ENCODE measurements at places on chromosomes 3 and 15. TPM values are rescaled to one million over a fixed set of nuclear protein-coding genes. Genes with fewer than 3 reads are reported as not detected.

Gene CLDN1
- total RNA-seq, result not detected

DNA sequence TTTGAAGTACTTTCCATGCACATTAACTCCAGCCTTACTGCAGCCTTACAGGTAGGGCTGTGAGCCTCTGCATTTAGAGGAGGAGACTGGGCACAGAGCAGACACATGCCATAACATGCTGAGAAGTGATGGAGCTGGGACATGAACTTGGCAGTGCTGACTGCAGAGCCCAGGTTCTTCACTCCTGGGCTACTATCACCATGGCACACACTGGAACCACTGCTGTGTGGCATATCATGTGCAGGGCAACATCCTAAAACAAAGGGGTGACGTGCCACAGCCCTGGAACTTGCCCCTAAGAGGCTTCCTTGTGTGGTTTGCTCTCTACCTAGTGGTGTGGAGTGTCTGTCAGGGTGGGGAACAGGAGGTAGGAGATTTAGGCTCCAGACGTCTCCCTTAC lies 25.4 kb downstream of the EHD4 start:
- H3K27ac ChIP-seq, result no peak overlapping the region
- DNase-seq, result no peak
- peaks cover 13% of the 10 kb centered on the region for H3K4me1 ChIP-seq
- H3K27me3 ChIP-seq, result no peaks in the 10 kb centered on the region

Gene ARNT2
- not detected for total RNA-seq

DNA sequence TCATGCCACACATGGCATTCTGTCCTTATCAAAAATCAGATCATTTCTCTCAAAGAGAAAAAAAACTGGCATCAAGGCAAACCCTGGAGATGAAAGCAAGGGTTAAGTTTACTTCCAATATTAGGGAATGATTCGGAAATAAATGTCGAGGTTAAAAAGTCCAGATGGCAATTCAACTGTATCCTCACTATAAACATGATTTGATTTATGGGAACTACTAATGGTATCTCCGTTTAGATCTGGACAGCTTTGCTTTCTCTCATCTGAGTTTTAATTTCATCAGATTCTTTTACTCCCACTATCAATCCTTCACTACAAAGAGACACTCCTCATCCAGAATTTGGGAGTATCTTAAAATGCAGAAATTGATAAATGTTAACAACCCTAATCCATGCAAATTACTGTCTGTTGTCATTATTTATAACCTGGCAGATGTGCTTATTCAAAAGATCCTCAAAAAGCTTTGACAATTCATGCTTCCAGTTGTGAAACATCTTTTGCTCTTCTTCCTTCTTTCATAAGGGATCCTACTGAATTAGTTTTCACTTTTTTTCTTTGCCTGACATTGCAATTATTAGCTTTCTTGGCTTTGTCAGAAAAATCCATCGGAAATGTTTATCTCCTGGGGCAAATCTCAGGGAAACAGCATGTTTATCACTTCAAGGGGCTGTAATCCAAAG lies 903.2 kb downstream of the MCTP2 start:
- H3K4me1 ChIP-seq, result no peaks in the 10 kb centered on the region
- H3K27me3 ChIP-seq, result no peaks in the 10 kb centered on the region
- no peak for DNase-seq
- H3K4me3 ChIP-seq, result no peak overlapping the region
- H3K36me3 ChIP-seq, result no peaks in the 10 kb centered on the region

Gene LDHAL6B
- total RNA-seq, result not detected

- H3K36me3 ChIP-seq, result no peaks in the 10 kb centered on the region
- DNase-seq, result no peak
- H3K27me3 ChIP-seq, result peaks cover 82% of the 10 kb centered on the region
- H3K4me3 ChIP-seq, result peak within 1 kb of the TSS; percentile 49
- peaks cover 7% of the 10 kb centered on the region for H3K4me1 ChIP-seq
Measured at GRCh38 chr15:65377976-65378366, at the start of gene IGDCC3. TSS of gene IGDCC3 (minus strand) at chr15:65378002. CDS start at chr15:65377788, 214 bp downstream.

DNA sequence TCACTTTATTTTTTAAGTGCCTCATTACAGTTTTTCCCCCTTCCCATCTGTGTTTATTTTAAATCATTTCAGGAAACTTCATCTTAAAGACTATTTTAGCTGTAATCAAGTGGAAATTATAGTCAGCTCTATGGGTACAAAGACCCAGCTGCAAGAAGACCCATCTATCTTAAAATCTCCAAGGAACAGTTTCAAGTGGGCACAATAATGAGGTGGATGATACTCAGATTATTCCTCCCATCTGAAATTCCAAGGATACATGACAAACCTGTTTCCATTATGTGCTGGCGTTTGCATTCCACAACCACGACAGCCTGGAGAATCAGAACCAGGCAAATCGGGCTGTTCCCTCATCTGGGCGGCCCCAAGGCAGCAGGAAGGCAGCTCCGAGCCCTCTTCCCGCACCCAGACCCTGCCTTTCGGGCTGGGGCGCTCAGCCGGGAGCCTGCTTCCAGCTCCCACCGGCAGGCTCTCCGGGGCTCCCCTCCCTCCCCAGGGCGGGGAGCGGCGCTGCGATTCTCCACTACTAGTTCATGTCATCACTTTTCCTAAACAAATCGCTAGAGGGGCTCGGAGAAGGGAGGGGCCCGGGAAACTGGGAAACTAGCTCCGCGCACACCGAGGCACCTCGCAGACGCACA lies at the start of gene MGLL:
TSS of gene MGLL (minus strand) at position 475 of the 641 bp plus-strand sequence. CDS start at position 278, 197 bp downstream.
- peaks cover 39% of the 10 kb centered on the region for H3K4me1 ChIP-seq
- peak within 1 kb of the TSS; percentile 79 for H3K27ac ChIP-seq
- no peak for DNase-seq
- peak within 1 kb of the TSS; percentile 84 for H3K4me3 ChIP-seq
- H3K36me3 ChIP-seq, result no peaks in the 10 kb centered on the region

GRCh38 chr15:88401996-88402656 lies 65.1 kb downstream of the MRPL46 start:
- H3K36me3 ChIP-seq, result no peaks in the 10 kb centered on the region
- no peak for DNase-seq
- H3K4me1 ChIP-seq, result no peaks in the 10 kb centered on the region
- no peak overlapping the region for H3K27ac ChIP-seq
- no peak overlapping the region for H3K4me3 ChIP-seq

- no peak overlapping the region for H3K4me3 ChIP-seq
- DNase-seq, result no peak
- no peaks in the 10 kb centered on the region for H3K36me3 ChIP-seq
- no peak overlapping the region for H3K27ac ChIP-seq
Measured at GRCh38 chr3:23712656-23713559, 92.8 kb upstream of the UBE2E1 start.

Gene BSN
- total RNA-seq, result 0.12 TPM

GRCh38 chr15:61337541-61337940 lies 108.4 kb upstream of the RORA start:
- peaks cover 12% of the 10 kb centered on the region for H3K27me3 ChIP-seq
- no peak overlapping the region for H3K4me3 ChIP-seq
- DNase-seq, result no peak
- no peaks in the 10 kb centered on the region for H3K36me3 ChIP-seq
- no peak overlapping the region for H3K27ac ChIP-seq

GRCh38 chr3:7447197-7447769 lies 586.4 kb downstream of the GRM7 start:
- no peak overlapping the region for H3K27ac ChIP-seq
- H3K4me1 ChIP-seq, result no peaks in the 10 kb centered on the region
- no peaks in the 10 kb centered on the region for H3K27me3 ChIP-seq
- DNase-seq, result no peak
- no peaks in the 10 kb centered on the region for H3K36me3 ChIP-seq
- no peak overlapping the region for H3K4me3 ChIP-seq

Gene IL17RB
- total RNA-seq, result 2.4 TPM

GRCh38 chr3:107347751-107348150 lies 29.5 kb upstream of the CCDC54 start:
- no peak overlapping the region for H3K4me3 ChIP-seq
- no peak overlapping the region for H3K27ac ChIP-seq
- H3K27me3 ChIP-seq, result no peaks in the 10 kb centered on the region
- peaks cover 2% of the 10 kb centered on the region for H3K4me1 ChIP-seq
- DNase-seq, result no peak

DNA sequence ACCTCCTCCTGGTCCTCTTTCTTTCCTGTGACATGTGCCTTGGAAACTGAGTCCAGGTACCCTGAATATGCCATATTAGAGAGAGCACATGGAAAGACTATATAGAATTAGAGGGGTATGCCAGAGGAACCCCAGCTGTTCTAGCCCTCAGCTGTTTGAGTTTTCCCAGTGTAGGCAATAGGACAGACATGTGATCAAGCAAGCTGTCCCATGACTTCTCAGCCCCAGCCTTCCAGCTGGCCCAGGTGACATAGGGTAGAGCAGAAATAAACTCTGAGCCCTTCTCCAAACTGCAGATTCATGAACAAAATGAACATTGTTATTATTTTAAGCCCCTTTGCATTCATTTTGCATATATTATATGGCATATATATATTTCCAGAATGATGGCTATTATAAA lies 118.7 kb downstream of the PPM1L start:
- H3K4me1 ChIP-seq, result no peaks in the 10 kb centered on the region

Gene UCN2
- total RNA-seq, result not detected

GRCh38 chr3:17579289-17580031 lies 163.0 kb downstream of the TBC1D5 start:
- H3K36me3 ChIP-seq, result peaks cover 4% of the 10 kb centered on the region
- H3K4me1 ChIP-seq, result peaks cover 9% of the 10 kb centered on the region
- no peak for DNase-seq
- no peak overlapping the region for H3K27ac ChIP-seq

GRCh38 chr3:172390792-172391191 lies 57.5 kb downstream of the GHSR start:
- H3K27me3 ChIP-seq, result no peaks in the 10 kb centered on the region
- H3K36me3 ChIP-seq, result peaks cover 4% of the 10 kb centered on the region
- no peak for DNase-seq
- H3K4me3 ChIP-seq, result no peak overlapping the region
- peaks cover 2% of the 10 kb centered on the region for H3K4me1 ChIP-seq
- no peak overlapping the region for H3K27ac ChIP-seq

- no peaks in the 10 kb centered on the region for H3K4me1 ChIP-seq
- no peaks in the 10 kb centered on the region for H3K27me3 ChIP-seq
- no peaks in the 10 kb centered on the region for H3K36me3 ChIP-seq
- no peak overlapping the region for H3K4me3 ChIP-seq
Measured at GRCh38 chr3:162978136-162978535, 1481.5 kb downstream of the OTOL1 start.

DNA sequence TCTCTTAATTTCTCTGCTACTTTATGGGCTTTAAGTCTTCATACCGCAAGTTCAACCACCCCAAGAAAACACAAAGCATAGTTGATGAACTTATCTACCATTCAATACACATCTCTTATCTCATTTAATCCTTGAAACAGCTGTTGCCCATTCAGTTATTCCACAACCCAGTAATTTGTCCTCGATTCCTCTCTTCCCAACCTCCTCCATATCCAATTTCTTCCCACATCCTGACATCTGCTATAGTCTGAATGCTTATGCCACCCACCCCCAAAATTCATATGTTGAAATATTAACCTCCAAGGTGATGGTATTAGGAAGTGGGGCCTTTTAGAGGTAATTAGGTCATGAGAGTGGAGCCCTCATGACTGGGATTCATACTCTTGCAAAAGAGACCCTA lies 345.4 kb downstream of the ERC2 start:
- H3K27ac ChIP-seq, result no peak overlapping the region
- H3K27me3 ChIP-seq, result no peaks in the 10 kb centered on the region
- no peaks in the 10 kb centered on the region for H3K36me3 ChIP-seq

- no peaks in the 10 kb centered on the region for H3K27me3 ChIP-seq
- H3K36me3 ChIP-seq, result peaks cover 32% of the 10 kb centered on the region
- H3K4me1 ChIP-seq, result peaks cover 41% of the 10 kb centered on the region
- H3K27ac ChIP-seq, result peak overlapping the region; percentile 98
- peak; percentile 46 for DNase-seq
Measured at GRCh38 chr3:42590989-42591756, 513 bp downstream of the SS18L2 start.

- H3K27ac ChIP-seq, result no peak overlapping the region
- no peak for DNase-seq
- no peak overlapping the region for H3K4me3 ChIP-seq
- H3K36me3 ChIP-seq, result no peaks in the 10 kb centered on the region
Measured at GRCh38 chr3:184604615-184605290, 43.2 kb downstream of the EPHB3 start.

DNA sequence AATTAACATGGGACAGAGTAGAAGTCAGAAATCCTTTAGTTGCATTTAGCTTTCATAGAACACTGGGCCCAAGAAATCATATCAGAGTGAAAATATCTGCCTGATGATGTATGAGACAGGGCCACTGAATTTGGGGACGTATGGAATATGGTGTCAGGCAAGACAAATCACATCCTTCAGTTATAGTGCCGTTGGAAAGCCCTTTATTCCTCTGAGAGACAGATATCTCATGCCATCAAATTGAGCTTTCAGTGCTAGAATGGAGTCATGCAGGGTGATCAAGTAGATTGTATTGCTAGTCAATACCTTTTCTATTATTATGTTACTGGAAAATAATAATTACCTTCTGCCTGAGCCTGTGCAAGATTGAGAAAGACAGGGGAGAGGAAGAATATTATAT lies 398.2 kb upstream of the RARB start:
- no peak overlapping the region for H3K4me3 ChIP-seq
- DNase-seq, result no peak
- H3K4me1 ChIP-seq, result no peaks in the 10 kb centered on the region
- no peaks in the 10 kb centered on the region for H3K36me3 ChIP-seq

GRCh38 chr15:36742696-36743095 lies 163.3 kb downstream of the CDIN1 start:
- no peak overlapping the region for H3K4me3 ChIP-seq
- no peak for DNase-seq
- H3K4me1 ChIP-seq, result peaks cover 8% of the 10 kb centered on the region
- H3K27ac ChIP-seq, result no peak overlapping the region
- H3K27me3 ChIP-seq, result no peaks in the 10 kb centered on the region

Gene NSMCE3
- total RNA-seq, result 9.2 TPM

DNA sequence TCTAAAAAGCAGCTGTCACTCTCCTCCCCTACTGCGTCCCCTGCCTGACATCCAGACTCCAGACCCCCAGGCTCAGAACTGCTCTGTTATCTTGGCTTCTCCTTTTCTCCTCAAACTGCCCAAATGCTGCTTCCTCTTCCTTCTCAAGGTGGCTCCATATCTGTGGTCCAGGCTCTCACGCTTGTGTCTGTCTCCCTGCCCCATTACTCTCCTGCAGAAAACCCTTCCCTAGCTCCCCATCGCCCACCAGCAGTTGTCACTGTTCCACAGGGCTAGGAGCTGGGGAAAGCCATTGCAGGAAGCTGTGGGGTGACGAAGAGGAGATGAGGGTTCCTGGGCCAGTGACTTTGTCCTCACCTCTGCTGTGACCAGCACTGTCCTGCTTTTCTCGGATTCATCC lies 30.7 kb upstream of the CGNL1 start:
- H3K4me3 ChIP-seq, result no peak overlapping the region
- no peak overlapping the region for H3K27ac ChIP-seq
- DNase-seq, result no peak
- no peaks in the 10 kb centered on the region for H3K4me1 ChIP-seq

DNA sequence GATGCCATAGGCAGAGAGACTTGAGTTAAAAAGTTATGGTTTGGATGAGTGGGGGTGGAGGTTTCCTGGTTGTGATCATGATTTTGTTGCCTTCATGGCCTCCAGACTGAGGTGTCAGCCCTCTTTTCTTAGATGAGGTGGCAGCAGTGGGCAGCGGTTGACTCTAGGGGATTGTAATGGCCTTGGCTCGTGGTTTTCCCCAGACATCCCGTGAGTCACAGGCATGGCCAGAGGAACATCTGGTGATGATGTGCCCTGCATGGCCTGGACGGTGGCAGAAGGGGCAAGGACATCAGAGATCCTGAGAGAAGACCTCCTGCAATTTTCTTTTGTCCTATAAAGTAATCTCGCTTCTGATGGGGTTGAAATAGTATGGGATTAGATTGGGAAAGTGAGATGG lies 12.4 kb downstream of the RETNLB start:
- H3K4me1 ChIP-seq, result no peaks in the 10 kb centered on the region
- no peaks in the 10 kb centered on the region for H3K27me3 ChIP-seq

Measured in activated CD8-positive, alpha-beta memory T cell treated with anti-CD3 and anti-CD28 coated beads, Interleukin-2, amount 10 ng/mL, durations not matched to agents 7 days and 5 days (primary cell).